ENCODE measurements at places on chromosomes 7 and 10. TPM values are rescaled to one million over a fixed set of nuclear protein-coding genes. Genes with fewer than 3 reads are reported as not detected.

DNA sequence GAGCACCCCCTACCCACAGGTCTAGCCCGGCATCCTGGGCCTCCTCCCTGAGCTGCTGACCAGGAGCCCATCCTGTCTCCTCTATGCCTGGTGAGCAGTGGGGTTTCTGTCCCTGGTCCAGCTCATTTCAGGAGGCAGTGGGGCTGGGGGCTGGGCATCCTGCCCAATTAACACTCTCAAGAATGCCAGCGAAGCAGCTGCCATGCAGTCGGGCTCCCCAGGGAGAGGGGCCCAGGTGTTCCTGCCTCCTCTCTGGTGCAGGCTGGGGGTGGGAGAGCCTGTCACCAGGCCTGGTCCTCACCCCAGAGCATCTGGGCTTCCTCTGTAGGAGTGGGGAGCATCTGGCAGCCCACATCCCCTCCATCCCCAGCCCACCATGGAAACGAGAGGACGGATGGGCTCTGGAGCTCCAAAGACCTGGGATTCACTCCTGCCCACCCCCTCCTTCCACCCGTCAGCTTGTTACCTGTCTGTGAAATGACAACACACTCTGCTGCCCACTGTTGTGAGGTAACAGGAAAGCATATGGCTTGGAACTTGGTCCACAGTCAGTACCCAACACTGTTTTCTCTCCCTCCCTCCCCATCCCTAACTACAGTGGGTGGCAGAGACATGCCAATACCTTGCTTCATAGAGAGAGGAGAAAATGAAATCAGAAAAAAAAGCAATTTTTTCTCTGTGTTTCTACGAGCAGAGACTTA lies 69.1 kb downstream of the SLIT1 start:
- no peak for DNase-seq

DNA sequence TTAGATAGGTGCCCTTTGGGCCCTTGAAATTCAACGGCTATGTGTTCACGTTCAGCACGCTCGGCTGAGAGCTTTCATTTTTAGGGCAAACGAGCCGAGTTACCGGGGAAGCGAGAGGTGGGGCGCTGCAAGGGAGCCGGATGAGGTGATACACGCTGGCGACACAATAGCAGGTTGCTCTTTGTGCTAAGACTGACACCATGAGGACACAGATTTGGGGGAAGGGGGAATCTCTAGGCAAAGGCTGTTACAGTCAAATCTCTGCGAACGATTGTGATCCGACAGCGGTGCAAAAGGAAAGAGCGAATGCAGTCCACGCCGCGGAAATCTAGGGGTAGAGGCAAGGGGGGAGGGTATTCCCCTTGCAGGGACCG lies 667 bp downstream of the KLLN start:
- DNase-seq: no peak

DNA sequence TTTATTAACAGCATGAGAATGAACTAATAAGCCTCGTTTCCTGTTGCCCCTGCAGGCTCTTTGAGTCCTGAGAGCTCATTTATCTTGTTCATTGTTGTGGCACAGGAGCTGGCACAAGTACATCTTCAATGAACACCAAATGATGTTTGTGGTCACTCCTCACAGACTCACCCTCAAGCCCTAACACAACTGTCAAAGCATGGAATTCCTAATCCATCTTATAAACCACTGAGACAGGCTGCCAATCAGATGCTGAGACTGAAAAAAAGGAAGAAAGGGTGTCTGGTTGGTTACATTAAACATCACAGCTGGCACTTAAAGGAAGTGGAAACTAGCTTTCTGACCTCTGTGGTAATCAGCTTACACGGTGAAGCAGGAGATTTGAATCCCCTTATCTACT lies 7.7 kb upstream of the CCDC172 start:
- no peak for DNase-seq

GRCh38 chr10:24208661-24209431 lies at the start of gene KIAA1217:
Gene KIAA1217 (plus strand): TSS chr10:24209138. CDS start chr10:24209194, 56 bp downstream.
- no peak for DNase-seq

- no peak for DNase-seq
Measured at GRCh38 chr10:119005362-119006043, 24.0 kb upstream of the NANOS1 start.

DNA sequence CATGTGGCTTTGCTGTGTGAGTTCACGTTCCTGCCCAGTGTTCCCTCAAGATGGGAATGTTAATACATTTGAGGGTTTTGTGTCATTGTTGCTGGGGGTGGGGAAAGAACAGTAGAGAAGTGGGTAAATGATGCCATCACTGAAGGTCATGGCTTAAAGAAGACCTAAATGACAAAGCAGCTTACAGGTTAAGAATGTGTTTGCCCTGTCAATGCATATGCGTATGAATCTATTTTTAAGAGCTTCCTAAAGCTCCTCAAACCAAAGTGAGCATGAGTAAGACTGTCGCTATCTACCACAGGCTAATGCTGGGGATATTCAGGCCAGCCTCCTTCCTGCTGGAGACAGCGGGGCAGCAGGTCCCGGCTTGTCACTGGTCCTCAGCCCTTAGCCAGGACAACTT lies 162.9 kb downstream of the CREB5 start:
- DNase-seq: no peak

DNA sequence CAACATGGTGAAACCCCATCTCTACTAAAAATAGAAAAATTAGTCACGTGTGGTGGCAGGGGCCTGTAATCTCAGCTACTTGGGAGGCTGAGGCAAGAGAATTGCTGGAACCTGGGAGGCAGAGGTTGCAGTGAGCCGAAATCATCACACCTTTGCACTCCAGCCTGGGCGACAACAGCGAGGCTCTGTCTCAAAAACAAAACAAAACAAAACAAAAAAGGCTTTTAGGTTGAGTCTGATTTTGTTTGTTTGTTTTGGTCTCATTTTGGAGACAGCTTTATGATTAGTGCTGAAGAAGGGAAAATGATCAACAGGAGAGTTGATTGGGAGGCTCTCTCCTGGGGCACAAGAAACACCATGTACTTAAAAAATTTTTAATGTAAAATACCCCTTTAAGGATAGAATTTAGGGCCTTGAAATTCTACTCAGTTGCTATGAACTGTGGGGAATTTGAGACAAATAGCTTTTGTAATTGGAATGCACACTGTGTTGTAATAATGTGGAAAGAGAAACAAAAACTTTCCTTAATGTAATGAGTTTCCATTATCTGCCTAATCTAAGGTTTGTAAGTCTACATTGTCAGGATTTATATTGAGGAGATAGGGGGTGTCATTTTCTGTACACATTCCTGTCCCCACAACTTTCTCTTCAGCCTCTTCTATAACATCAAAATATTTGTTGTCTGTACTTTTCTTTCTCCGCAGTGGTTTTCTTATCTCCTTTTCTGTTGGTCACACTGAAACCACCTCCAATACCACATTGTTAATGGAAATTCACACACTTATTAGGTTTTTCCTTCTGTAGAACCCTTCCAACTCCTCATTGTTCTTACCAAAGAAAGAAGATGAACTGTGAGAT lies 41.3 kb downstream of the ARID5B start:
- no peak for DNase-seq

DNA sequence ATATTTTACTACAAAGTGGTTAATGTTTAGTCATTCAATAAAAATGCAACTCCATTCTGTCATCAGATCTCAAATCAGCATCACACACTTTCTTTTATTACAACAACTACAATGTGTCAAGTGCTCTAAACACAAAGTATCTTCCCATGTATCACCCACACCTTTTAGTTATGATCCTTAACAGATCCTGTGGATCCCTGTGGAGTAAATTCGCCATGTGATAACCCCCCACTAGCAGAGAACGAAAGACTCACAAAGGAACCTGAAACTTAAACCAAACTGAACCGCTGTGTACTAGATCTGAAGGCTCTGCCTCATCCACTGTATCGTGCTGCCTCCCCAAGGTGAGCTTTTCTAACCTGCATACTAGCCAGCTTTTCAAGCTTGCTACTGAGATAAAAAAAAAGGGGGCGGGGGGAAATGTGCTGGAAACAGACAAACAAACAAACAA lies 1.7 kb downstream of the DPY19L1 start:
- DNase-seq: no peak

DNA sequence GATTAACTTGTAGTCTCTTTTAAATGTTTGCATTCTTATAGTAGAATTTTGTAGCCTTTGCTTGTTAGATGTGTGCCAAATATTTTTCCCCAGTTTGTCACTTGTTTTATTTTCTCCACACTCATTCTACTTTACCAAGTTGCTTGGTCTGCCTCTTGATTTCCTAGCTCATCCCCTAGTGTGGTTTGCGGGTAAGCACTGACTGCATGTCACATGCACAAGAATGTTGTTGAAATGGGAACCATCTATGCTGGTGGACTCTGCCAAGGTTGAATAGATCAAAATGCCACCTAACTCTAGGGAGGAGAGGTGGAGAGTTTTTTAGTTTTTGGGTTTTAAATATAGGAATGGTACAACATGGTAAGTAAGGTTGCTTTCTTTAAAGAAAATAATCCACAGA lies 47.6 kb downstream of the FZD1 start:
- DNase-seq: no peak

GRCh38 chr10:89122433-89123051 lies 84.6 kb downstream of the CH25H start:
- no peak for DNase-seq

DNA sequence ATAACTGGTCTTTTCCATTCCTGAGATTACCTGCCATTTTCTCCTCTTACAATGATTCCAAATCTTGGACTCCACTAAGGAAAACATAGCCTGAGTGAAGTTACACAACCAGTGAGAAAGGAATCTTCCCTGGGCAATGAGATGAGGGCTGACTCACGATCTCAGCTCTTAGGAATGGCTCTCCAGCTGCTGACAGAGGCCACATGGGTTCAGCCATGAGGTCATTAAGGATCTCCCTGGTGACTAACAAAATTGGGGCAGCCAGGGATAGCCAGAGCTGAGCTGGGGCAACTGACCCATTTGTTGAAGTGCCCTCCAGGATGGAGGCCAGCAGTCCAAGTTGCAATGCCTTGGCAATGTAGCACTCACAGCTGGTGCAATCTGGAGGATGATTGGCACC lies 78.7 kb upstream of the MKLN1 start:
- DNase-seq: no peak

DNA sequence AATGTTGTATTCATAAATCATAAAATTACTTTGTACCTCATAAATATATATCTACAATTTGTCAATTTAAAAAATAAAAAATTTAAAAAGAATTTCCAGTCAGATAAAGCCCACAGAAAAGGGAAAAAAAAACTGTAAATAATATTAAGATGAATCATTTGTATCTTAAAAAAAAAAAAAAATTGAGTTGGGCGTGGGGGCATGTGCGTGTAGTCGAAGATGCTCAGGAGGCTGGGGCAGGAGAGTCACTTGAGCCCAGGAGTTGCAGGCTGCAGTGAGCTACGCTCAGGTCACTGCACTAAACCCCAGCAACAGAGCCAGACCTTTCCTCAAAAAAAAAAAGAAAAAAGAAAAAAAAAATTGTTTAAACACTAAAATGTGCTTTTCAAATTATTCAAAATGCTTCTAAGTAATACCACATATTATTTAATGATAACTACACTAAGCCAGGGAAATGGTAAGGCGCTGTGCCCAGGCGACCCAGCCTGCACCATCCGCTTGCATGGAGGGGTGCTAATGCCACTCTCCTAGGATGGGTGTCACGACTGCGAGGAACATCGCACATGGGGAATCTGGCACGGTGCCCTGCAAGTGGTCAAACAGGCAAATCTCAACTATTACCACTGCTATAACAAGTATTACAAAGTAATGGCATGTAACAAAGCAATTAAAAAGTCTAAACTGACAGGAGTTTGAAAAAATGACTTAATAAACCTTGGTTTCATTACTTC lies 15.4 kb downstream of the GLUD1 start:
- DNase-seq: no peak

GRCh38 chr7:28837216-28837615 lies 120.9 kb downstream of the TRIL start:
- DNase-seq: no peak

DNA sequence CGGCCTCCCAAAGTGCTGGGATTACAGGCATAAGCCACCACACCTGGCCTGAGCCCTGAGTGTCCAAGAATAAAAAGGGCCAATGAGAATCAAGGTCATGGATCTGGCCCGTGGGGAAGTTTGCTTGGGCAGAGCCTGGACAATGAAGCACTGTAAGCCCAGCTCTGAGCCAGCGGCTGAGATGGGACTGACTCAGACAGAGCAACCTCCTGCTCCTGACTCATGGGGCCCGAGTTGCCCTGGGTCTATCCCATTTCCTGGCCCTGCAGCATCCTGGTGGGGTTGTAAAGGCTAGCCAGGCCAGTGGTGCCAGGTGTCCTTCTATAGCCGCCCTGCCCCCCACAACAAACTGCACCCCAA lies 5.2 kb upstream of the MYH16 start:
- peak; percentile 48 for DNase-seq

- peak; percentile 50 for DNase-seq
Measured at GRCh38 chr10:29344073-29344820, 55.4 kb downstream of the LYZL1 start.

DNA sequence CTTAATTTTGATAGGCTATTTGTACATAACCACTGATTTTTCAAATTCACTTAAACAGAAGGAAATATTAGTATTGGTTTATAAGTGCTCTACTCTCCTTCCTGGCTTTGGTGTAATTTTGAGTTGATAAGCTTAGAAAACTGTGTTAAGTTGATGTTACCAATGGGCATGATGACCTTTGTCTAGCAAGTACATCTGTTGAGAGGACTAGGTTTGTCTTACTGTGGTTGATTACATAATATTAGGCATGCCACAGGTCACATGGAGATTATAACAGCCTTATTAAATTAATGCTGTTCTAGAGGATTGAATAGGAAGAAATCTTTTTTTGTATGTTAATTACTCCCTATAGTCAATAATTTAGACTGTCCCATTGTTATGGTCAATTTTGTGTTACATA lies 27.0 kb downstream of the CYP2C18 start:
- no peak for DNase-seq

DNA sequence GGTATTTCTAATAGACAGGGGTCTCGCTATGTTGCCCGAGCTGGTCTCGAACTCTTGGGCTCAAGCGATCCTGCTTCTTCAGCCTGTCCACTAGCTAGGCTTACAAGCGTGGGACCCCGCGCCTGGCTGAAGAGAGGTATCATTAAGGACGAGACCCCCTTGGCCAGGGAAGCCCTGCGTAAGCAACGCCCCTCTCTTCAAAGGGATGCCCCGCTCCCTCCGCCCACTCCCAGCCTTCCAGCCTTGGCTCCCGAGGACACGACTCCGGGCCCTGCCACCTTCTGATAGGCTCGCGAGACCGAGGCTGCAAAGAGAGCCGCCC lies 220 bp upstream of the ZKSCAN5 start:
- no peak for DNase-seq

DNA sequence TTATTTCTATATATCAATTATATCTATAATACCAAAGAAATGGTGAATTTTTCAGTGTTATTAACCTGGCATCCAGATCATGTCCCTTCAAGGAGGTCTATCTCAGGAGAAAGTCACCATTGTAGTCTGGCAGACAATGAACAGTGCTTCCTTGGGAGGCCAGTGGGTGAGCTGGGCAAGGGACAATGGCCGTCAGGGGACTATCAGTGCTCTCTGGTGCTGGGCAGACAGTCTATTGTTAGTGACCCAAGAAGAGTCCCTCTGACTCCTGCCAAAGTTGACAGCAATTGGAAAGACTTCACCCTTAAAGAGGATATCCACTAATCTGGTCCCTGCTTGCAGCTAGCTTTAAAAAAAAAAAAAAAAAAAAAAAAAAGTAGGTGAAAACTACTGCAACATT lies 7.1 kb downstream of the JAZF1 start:
- DNase-seq: no peak

Gene ASB4
- not detected for total RNA-seq

Gene PGAM2
- not detected for total RNA-seq

Gene TAS2R3
- total RNA-seq: not detected

Gene SPDYE1
- not detected for total RNA-seq

Gene FBXL13
- 0.39 TPM for total RNA-seq

Gene MMD2
- not detected for total RNA-seq

Gene OGDHL
- total RNA-seq: not detected

Gene SPRN
- 0.92 TPM for total RNA-seq

Gene AGAP6
- 13.2 TPM for total RNA-seq

Gene CALCR
- not detected for total RNA-seq

Gene CPED1
- 2.3 TPM for total RNA-seq
